ENCODE measurements at places on chromosomes 4 and X.
A peak's percentile ranks its signal among the peaks of the same experiment; 100 is the strongest.

DNA sequence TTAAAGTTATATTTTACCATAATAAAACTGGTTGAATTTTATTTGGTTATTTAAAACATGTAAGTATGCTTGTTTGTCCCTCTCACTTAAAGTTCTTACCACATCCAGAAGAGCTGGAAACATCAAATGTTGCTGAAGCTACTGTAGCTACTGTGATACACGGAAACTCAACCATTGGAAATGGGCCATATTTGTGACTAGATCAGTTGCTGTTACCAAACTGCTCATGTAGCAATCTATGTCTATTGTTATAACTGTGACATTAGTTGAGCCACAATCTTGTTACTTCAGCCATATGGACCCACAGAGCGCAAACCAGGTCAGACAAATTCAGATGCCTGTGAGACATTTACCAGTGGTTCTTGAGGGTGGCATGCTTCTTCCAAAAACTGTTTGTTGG is 41.6 kb downstream of the NDNF start:
- no peak for DNase-seq

DNA sequence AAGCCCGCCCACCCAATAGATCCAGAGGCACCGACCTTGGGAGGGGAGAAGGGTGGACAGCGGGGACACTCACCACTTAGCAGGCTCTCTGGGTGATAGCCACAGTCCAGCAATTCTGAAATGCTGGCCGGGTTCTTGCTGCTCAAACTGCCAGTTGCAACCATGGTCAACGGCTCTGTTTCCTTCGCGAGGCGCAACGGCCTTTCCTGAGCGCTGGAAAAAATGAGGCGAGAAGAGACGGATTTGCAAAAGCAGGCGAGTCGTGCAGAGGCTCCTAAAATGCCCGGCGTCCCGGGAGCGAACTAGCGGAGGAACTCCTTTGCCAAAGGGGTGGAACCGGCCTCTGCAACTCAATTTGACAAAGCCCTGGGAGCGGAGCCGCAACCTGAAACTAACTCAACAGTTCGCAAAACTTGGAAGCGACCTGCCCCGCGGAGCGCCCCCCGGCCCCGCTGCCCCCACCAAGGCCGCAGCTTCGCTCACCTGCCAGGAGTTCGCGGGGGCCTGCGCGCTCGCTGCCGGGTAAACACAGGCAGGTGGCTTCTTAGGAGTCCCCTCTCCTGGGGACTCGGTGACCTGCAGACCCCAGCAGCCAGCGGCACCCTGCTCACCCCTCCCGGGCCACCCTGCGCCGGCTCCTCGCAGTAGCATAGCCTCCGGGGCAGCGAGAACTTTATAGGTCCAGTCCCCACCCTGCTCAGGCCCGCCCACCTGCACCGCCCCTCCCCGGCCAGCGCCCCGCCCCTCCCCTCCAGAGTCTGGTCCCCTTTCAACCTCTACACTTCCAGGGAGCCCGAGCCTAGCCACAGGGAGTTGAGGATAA is at the start of gene DDIT4L:
TSS of gene DDIT4L (minus strand) at position 649 of the 823 bp plus-strand sequence. CDS start at position 164, 485 bp downstream.
- DNase-seq, result peak; percentile 46

DNA sequence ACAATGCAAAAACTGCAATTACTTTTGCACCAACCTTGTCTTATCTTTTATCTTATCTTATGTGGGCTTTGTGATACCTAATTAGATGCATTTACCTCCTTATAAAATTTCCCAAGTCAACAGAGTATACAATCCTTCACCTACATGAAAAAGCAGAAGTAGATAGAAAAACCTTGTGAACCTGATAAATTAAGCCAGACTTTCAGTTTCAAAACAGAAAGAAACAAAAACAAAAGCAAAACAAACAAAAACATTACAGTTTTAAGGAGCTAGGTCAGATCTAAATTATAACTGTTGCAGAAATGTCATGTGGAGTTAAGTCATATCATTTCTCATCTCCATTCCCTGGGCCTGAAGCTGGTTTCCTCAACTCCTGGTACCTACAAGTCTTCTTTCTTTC is 24.9 kb upstream of the CXXC4 start:
- DNase-seq, result no peak

GRCh38 chr4:6327220-6327917 is 57.7 kb downstream of the WFS1 start:
- DNase-seq, result peak; percentile 58

GRCh38 chr4:94642561-94642866 is 115.2 kb upstream of the BMPR1B start:
- DNase-seq, result peak; percentile 32

DNA sequence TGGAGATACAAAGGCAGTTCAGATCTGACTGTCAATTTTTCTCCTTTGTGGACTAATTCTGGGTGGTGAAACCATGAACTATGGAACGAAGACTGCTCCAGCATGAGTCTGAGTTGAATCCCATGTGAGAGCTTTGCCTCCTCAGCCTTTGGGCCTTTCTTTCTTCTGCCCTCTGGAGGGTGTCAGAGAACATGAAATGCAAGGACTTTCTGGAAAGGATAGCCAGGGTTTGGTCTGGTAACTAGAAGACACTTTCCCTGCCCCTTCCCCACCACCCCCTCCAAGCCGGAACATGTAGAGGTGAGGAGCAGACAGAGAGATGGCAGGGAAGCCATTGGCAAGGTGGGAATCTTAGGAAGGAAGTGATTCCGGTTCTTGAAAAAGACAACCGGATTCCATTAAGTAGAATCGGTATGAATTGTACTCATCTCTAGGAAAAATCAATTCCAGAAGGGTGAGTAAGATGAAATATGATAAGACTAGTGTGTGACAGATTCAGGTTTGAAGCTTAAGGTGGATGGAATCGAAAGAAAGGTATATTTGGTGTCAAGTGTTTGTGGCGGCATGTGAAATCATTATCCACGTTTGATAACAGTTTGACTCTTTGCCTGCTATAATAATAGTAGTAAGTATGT is 19.0 kb downstream of the FHL1 start:
- DNase-seq, result peak; percentile 44

DNA sequence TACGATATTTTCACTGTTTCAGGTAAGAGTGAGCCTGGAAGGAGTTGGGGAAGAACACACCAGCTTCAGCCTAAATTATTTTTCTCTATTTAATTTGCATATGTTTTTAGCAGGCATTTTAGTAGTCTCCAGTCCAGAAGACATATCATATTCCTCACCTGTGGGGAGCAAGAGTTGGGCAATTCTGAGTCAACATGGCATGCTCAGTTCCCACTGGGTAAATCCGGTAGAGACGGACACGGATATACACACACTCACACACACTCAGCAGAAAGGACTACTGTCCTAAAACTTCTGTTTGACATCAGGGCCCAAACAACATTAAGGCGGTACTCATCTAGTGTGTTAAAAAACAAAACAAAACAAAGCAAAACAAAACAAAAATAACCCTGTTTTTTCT is 4.9 kb upstream of the BEX4 start:
- DNase-seq, result no peak

DNA sequence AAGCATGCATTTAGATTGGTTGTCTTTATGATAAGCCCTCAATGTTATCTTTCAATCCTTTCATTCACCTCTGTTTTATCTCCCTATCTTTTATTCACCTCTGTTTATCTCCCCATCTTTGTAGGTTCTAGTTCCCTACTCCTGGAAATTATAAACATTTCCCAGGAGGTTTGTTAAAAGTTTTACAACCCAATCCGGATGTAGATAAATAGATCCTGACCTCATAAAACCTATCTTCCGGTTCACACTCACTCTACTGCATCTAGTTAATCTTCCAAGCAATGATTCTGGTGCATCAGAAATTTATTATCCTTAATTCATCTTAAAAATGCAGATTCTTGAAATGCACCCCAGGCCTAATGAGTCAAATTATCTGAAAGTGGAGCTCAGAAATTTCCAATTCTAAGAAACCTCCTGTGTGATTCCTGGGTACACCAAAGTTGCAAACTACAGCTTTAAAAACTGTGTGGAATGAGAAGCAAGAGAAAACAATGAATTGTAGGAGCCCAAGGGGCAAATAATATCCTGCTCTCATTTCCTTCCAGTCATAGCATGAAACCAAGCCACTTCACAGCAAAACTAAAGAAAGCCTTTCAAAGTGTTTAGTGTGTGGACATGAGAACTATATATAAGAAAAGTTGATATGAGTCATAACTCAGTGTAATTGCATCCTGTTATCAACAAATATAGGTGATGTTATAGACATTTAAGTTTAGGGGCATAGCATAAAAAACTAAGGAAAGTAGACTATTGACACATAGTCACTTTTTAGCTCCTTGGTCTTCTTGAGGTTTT is 51.1 kb upstream of the UGT8 start:
- no peak for DNase-seq

DNA sequence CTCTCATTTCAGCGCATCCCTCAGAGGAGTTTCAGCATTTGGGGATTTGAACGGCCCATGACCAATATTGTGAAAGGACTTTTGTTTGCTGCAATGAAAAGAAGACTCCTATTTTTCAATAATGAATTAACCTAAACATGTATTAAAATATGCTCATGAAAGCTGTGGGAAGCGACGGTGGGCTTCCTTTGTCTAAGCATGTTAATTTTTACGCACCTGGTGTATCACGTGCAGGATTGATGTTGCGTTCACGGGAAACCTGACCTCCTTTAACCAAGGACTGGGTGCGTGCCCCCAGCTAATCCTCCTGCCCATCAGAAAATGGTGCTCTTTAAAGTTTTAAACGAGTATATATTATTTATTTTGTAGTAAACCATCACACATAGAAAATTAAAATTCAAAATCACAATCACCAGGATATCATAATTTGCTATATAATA is 590 bp upstream of the CCDC110 start:
- no peak for DNase-seq

DNA sequence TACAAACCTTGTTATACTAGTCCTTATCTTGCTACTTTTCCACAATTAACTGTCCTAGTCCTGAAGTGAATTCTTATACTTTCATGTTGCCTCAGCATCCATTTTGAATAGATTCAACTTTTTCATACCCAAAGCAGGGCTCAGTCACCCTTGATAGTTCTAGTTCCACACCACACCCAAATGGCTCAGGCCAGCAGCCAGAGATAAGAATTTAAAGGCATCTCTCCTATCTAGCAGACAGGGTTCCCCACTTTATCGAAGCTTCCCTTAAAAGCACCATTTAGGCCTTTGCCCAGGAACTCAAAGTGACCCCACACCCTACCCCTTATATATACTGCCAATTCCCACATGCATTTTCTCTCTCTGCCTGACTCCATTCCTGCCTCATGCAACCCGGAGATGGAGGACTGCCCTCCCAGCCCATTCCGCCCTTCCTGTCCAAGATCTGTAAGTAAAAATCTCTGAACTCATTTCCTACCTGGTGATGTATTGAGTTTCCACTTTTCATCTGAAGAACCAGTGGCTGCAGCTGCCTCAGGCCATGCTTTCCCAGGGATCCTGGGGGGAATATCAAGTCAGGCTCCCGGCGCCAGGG is 63.7 kb upstream of the TXK start:
- no peak for DNase-seq

DNA sequence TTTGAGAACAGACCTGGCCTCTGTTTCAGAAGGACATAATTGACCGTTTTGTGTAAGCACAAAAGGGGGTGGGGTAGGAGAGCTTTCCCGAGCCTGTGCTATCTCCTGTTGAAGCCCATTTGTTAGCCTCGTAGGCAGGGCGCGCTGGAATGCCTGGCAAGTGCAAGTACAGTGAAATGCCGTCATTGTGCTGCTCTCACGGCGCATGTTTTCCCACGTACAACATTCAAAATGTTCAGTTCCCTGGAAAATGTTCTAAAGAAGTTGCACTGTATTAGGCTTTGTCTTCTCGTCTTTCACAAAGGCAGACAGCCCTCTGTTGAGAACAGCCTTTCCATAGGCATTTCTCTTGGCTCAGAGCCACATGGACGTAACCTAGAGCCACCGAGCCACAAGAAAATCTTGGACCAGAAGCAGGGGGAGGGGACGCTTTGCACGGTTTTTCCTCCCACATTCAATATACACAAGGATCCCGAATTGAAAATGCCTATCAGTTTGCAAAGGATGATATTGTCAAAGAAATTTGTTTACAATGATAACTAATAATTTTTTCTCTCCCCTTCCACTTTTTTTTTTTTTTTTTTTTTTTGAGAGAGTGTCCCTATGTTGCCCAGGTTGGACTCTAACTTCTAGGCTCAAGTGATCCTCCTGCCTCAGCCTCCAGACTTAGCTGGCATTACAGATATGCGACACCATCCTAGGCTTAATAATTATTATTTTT is 54.6 kb upstream of the RAPGEF2 start:
- DNase-seq, result peak; percentile 68

DNA sequence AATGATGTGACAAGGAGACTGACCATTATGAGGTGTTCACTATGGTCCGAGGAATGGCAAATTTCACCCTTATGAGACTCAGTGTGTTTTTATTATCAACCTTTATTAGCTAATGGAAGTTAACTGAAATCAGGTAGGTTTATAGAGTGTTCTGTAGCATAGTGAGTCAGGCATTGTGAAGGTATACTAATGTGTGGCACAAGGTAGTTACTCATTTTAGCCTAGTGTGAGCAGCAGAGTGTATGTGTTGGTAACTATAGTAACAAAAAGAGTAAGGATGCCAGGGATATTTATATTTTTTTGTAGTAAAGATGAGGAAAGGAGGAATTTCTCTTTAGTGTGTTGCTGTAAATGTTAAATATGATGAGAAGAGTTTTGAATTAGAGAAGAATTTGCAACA is 12.0 kb downstream of the PDLIM5 start:
- DNase-seq, result no peak

DNA sequence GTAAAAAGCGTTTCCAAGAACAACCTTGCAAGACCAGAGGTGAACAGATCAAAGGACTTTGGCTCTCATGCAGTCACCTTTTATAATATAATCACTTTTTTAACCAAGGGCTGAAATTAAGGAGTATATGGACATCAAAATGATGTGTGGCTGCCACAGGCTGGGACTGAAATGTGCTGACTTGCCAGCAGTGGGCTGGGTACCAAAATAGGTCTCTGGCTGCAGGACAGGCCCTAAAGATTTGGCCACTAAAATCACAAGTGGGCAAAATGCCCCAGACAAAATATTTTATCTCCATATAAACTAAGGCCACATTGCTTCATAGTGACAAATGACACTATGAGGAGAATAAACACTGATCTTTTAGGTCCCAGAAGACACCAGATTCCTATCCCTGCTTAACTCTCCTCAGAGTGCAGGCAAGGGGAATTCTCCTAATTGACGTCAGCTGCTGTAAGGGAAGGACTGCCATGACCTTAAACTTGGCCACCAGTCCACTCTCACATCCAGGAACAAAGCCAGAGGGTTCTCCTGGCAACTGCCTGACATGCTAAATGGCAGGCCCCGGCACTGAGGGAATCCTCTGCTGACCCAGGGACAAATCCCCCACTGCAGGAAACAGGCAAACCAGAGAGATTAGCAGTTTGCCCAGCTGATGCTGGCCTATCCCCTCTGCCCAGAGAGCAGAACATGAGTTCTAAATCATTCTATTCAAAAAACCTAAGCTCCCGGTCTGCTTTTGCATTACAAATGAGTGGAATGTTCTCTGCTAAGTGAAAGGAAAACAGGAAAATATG is 155.8 kb downstream of the PPP3CA start:
- peak; percentile 58 for DNase-seq

DNA sequence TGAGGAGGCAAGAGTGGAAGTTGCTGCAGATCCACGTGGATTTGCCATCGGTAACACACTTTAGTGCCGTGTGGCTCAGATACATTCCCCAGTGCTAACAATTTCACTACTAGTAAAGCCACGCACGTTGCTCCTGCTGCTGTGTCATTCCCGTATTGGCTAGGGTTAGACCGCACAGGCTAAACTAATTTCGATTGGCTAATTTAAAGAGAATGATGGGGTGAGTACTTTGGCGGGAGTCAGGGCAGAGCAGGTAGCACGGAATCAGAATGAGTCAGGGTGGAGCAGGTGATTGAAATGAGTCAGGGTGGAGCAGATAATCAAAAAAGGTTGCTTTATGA is 1337.5 kb downstream of the FSTL5 start:
- DNase-seq, result no peak

- no peak for DNase-seq
These were observed 58.3 kb upstream of the SMARCA5 start for GRCh38 chr4:143455211-143455610.
